ENCODE measurements at places on chromosomes 6 and 20. TPM values are rescaled to one million over a fixed set of nuclear protein-coding genes. Genes with fewer than 3 reads are reported as not detected.

DNA sequence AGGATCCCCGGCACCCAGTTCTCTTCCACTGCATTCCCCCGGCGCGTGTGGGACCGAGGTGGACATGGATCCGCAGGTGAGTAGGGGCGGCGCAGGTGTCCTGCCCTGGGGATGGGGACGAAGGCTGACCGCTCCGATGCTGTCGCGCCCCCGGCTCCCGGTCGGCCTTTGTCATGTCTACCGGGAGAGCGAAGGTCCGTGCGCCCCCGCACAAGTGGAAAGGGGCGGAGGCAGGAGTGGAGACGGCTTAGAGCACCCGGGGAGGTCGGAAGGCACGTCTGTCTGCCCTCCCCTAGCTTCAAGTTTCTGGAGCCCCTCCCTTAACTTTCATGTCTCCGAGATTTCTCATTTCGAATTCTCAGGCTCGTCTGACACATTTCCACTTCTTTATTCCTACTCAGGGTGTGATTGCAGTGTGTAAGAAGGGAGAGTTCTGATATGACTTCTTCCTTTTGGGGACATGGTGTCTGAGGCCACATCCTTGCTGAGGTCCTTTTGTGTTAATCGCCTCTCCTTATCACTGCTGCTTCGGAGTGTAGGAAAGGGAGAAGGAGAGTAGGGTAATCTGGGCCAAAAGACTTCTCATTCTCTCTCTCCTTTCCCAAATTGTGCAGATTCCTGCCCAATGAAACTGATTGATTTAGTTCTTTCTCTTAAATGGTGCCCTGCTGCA is 435 bp downstream of the KIFC1 start:
- DNase-seq = no peak

DNA sequence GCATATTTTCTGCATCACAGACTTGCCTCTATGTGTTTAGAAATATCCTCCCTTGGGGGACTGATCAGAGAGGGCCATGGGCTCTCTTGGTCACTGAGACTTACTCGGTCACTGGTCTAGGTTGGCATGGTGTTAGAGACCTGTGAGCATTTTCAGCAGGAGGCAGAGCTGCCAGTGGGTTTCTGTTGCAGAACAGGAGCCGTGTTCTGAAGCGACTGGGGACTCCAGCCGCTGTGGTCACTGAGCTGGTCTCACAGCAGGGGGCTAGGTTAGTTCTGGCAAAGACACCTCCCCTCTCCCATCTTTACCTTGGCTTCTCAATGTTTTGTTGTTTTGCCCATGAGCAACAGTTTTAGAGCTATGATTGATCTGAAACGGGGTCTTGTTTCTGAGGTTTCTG is 8.7 kb downstream of the TMEM181 start:
- no peak for DNase-seq

GRCh38 chr20:42255821-42256220 is 637.6 kb upstream of the CHD6 start:
- DNase-seq = no peak

The ERVFRD-1 gene
- total RNA-seq = not detected

The TSHZ2 gene
- total RNA-seq = 6.9 TPM

The TMEM74B gene
- 4.8 TPM for total RNA-seq
